Panc1 (cell line): ENCODE measurements at places on chromosomes 1 and 21.

DNA sequence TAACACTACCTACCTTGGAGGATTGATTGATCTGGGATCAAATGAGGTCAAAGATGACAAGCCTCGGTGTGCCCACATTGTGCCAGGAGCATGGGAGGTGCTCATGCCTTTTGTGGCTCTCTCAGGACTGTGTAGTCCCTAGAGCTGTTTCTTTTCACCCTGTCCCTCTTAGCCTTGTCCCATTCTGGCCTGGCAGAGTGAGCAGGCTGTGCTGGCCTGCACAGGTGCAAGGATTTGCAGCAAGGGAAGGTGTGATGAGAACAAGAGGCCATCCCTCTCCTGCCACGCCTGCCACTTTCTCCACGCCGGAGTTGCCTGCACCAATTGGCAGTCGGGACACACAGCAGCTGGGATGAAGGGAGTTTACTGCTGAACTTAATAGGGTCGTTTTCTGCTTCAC is 410.6 kb upstream of the VAMP3 start:
- H3K4me3 ChIP-seq, result no peak overlapping the region
- no peaks in the 10 kb centered on the region for H3K4me1 ChIP-seq
- DNase-seq, result no peak
- no peaks in the 10 kb centered on the region for H3K36me3 ChIP-seq
- no peak overlapping the region for H3K27ac ChIP-seq
- H3K27me3 ChIP-seq, result no peaks in the 10 kb centered on the region

GRCh38 chr1:2429780-2430591 is 17.6 kb upstream of the PEX10 start:
- H3K4me1 ChIP-seq, result peaks cover 3% of the 10 kb centered on the region; the same call in 1 of the 2 replicates
- no peak for DNase-seq
- no peaks in the 10 kb centered on the region for H3K36me3 ChIP-seq
- no peaks in the 10 kb centered on the region for H3K27me3 ChIP-seq
- H3K27ac ChIP-seq, result no peak overlapping the region

GRCh38 chr1:52967666-52968065 is 40.6 kb downstream of the SCP2 start:
- H3K4me3 ChIP-seq, result no peak overlapping the region
- H3K27ac ChIP-seq, result no peak overlapping the region

- no peaks in the 10 kb centered on the region for H3K27me3 ChIP-seq
- H3K27ac ChIP-seq, result no peak overlapping the region
- H3K36me3 ChIP-seq, result peaks cover 56% of the 10 kb centered on the region
- no peak overlapping the region for H3K4me3 ChIP-seq
- no peak for DNase-seq
These were observed 26.4 kb downstream of the WDR26 start for GRCh38 chr1:224408294-224408590.

DNA sequence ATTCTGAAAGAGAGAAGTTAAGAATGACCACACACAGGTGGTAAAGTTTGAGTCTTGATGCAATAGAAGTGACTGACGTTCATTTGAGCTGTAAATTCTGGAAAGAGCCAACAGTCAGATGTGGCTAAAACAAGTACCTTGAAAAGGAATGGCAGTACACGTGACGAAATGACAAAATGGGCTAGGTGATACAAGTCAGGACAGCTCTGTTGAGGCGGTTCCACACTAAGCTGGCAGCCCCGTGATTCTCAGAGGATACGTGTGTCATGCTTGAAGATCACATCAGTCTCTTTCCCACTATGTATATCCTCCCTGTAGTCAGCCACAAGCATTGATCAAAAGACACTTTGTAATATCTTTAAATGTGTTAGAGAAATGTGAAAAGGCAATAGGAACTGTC is 881.3 kb upstream of the ADGRL2 start:
- H3K4me1 ChIP-seq, result no peaks in the 10 kb centered on the region
- H3K4me3 ChIP-seq, result no peak overlapping the region
- DNase-seq, result no peak
- H3K36me3 ChIP-seq, result no peaks in the 10 kb centered on the region

GRCh38 chr1:218965821-218966220 is 207.9 kb upstream of the LYPLAL1 start:
- H3K27me3 ChIP-seq, result no peaks in the 10 kb centered on the region
- no peaks in the 10 kb centered on the region; the same call in 1 of the 2 replicates for H3K36me3 ChIP-seq
- H3K27ac ChIP-seq, result no peak overlapping the region
- H3K4me1 ChIP-seq, result no peaks in the 10 kb centered on the region; the same call in 1 of the 2 replicates

GRCh38 chr1:229184066-229184465 is 86.8 kb upstream of the RAB4A start:
- no peaks in the 10 kb centered on the region for H3K36me3 ChIP-seq
- DNase-seq, result no peak

DNA sequence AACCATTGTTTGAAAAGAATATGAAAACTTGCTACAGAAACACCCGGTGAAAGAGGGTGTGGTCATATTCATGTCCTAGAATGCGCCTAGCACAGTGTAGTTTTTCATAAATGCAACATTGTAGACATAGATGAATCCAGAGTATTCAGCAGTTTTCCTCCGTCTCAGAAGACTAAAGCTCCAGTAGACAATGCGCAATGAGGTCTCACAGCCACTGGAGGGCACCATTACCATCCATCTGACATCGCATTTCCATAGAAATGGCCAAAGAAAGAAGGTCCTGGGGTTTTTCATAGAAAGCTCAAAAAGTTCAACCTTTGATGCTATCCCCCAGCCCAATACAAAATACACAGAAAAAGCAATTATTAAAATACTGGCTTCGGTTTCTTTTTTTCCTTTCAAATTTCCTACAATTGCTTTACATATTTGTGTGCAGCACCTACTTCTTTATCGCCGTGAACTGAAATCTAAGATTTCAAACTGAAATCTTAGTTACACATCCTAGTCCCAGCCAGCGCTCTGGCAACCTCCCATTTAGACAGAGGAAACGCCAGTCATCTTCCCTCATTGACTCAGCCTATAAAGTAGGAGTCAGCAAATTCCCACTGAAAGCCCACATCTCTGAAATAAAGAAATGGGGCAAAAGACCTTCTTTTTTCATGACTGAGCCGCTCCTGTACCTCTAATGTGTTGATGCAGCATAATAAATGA is 3.9 kb upstream of the CD58 start:
- DNase-seq, result no peak
- H3K27ac ChIP-seq, result no peak overlapping the region
- H3K4me1 ChIP-seq, result no peaks in the 10 kb centered on the region
- no peaks in the 10 kb centered on the region for H3K27me3 ChIP-seq
- H3K36me3 ChIP-seq, result no peaks in the 10 kb centered on the region

- H3K4me1 ChIP-seq, result peaks cover 29% of the 10 kb centered on the region
- peak overlapping the region; percentile 84 for H3K4me3 ChIP-seq
- H3K27me3 ChIP-seq, result no peaks in the 10 kb centered on the region
- no peaks in the 10 kb centered on the region; the same call in none of the 2 replicates for H3K36me3 ChIP-seq
- peak overlapping the region; percentile 98 for H3K27ac ChIP-seq
- no peak for DNase-seq
These were observed 1.7 kb downstream of the DCAF8 start for GRCh38 chr1:160260406-160261382.

- H3K4me3 ChIP-seq, result no peak overlapping the region
- no peaks in the 10 kb centered on the region for H3K27me3 ChIP-seq
- no peaks in the 10 kb centered on the region; the same call in 1 of the 2 replicates for H3K36me3 ChIP-seq
- H3K4me1 ChIP-seq, result no peaks in the 10 kb centered on the region
- no peak for DNase-seq
- H3K27ac ChIP-seq, result no peak overlapping the region
These were observed 58.3 kb upstream of the FASLG start for GRCh38 chr1:172600615-172601014.

DNA sequence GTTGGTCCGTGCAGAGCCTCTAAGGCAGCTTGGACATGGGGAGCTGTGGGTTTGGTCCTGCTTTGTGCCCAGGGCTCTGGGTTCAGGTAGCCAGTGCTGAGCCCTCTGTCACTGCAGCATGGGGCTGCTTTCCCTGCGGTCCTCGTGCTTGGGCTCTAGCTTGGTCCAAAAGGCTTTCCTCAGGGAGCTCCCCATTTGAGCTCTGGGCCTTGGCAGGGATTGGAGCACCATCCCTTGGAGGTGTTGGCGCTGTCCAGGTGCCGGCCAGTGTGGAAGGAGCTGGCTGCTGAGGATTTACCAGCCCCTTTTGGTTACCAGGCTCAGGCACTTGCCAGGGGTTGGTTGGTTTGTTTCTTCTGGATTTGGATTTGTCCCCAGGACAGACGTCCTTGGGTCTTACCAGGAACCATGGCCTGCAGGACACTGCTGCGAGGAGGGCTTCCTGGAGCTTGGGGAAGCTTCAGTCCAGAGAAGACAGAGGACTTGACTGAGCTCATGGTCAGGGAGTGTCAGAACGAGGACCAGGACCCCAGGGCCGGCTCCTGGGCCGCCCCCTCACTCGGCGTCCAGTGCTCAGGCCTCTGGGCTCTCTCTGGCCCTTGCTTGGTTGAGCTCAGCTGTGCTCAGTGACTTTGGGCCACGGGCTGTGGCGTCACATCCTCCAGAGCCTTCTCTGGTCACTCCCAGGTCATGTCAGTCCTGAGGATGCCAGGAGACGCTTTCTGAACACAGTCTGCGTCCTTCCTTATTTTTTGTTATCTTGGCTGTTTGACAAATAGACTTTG is 224.7 kb downstream of the CAMTA1 start:
- H3K4me1 ChIP-seq, result no peaks in the 10 kb centered on the region
- no peak for DNase-seq
- no peak overlapping the region for H3K4me3 ChIP-seq
- no peaks in the 10 kb centered on the region; the same call in none of the 2 replicates for H3K27me3 ChIP-seq

DNA sequence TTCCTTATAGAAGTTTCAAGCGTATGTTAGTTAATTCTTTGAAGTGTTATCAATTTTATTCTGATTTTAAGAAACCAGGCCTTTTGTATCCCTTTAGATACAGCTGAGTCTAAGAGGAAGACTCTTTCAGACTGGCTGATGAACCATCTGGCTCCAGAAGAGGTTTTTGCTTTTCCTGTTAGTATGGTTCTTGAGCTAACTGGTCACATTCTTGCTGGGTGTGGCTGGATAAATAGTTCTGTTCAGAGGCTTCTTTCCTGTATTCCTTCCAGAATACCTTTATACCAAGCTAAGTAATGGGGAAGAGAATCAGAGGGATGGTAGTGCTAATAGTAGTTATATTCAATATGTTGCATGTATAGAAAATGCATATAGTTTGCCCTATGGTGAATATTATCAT is 12.4 kb downstream of the HS2ST1 start:
- H3K36me3 ChIP-seq, result no peaks in the 10 kb centered on the region
- H3K27me3 ChIP-seq, result no peaks in the 10 kb centered on the region
- H3K4me3 ChIP-seq, result no peak overlapping the region

- no peak overlapping the region for H3K27ac ChIP-seq
- no peaks in the 10 kb centered on the region for H3K4me1 ChIP-seq
- H3K4me3 ChIP-seq, result no peak overlapping the region
- DNase-seq, result no peak
These were observed 48.4 kb downstream of the SLC37A1 start for GRCh38 chr21:42561762-42562650.

DNA sequence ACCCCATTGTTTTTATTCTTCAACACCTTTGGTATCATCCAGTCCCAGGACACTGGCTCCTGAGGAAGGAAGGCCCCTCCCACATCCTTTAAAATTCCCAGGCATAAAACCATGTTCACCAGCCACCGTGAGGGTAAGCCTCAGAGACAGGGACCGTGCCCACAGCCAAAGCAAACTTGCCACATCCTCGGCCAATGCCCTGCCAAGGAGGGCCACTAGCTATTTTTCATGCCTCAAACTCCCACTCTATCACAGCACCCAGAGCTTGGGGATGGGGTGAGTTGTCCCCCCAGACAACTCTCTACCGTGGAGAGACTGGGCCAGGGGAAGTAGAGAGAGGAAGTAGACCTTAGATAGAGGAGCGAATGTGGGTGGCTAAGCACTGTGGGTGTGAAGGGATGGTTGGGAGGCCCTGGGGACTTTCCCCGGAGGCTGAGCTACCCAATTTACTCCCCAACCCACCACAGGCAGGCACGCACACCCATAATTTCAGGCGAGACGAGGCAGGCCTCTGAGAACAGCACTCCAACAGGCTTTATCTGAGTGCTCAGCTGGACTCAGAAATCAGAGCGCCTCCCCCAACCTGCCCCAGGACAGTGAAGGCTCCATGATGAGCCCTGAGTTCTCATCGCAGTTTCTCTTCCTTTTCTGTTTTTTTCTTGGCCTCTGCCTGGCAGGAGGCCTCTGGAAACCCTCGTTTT is 15.9 kb upstream of the BTG2 start:
- DNase-seq, result no peak
- H3K36me3 ChIP-seq, result no peaks in the 10 kb centered on the region
- no peak overlapping the region for H3K4me3 ChIP-seq
- H3K27ac ChIP-seq, result no peak overlapping the region

DNA sequence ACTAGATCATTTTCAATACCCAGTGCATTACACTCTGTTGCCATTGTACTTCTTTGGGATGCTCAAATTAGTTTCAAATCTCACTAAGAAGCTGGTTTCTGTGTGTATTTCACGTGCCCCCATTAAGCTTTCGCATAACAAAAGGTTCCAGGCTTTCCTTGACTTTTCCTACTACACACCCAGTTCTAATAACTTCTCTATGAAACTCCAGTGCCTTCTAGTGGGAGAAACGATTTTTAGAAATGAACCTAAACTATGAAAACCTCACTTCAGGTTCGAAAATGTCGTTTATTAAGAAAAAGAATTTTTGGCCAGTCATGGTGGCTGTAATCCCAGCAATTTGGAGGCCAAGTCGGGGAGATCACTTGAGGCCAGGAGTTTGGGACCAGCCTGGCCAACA is 2.8 kb downstream of the CFHR4 start:
- no peaks in the 10 kb centered on the region for H3K27me3 ChIP-seq
- DNase-seq, result no peak
- no peak overlapping the region for H3K4me3 ChIP-seq
- no peak overlapping the region for H3K27ac ChIP-seq
- H3K4me1 ChIP-seq, result no peaks in the 10 kb centered on the region

DNA sequence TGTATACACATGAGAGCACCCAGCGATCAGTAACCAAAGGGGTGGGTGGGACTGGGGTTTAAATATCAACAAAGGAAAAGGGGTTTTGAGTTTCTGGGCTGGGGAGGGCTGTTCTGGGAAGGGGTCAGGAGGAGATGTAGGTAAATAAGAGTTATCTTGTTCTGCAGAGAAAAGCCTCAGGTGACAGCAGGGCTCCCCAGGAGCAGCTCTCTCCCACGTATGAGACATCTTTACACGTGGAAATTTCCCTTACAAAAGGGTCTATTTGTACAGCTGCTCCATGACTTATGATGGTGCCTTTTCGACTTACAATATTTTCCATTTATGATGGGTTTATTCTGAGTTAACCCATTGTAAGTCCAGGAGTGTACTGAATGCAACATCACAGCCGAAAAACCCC is 16.3 kb upstream of the PADI2 start:
- no peak overlapping the region for H3K4me3 ChIP-seq
- H3K27me3 ChIP-seq, result no peaks in the 10 kb centered on the region
- no peak for DNase-seq
- peaks cover 39% of the 10 kb centered on the region for H3K4me1 ChIP-seq
- H3K36me3 ChIP-seq, result no peaks in the 10 kb centered on the region
- peak overlapping the region; percentile 84 for H3K27ac ChIP-seq
